ENCODE measurements at places on chromosomes 16 and 17.

DNA sequence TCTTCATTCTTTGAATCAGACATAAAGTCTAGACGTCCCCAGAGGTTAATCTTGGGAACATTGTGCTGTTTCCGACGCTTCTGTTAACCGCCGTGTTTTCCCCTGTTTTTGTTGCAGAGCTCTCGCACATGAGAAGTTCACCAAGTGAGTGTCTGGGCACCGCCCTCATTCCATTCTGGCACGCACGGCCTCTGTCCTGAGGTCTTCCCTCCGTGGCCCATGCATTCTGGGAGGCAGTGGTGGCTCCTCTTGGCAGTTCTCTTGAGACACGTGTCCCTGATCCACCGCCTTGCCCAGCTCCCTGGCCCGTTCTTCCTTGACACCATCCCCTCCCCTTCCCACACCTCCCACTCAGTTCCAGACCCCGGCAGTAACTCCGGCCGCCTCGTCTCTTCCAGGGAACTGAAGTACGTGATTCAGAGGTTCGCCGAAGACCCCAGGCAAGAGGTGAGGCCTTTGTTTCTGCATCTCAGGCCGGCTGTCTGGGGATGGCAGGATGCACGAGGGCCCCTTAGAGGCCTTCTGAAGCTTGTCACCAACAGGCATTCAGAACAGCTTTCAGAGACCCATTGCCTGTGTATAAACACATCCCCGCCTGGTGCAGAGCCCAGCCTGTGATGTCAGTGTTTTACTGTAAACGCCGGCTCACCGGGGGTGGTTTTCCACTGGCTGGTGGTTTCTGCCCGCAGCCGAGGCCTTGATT is 85.9 kb upstream of the PLCG2 start:
- DNase-seq: no peak

DNA sequence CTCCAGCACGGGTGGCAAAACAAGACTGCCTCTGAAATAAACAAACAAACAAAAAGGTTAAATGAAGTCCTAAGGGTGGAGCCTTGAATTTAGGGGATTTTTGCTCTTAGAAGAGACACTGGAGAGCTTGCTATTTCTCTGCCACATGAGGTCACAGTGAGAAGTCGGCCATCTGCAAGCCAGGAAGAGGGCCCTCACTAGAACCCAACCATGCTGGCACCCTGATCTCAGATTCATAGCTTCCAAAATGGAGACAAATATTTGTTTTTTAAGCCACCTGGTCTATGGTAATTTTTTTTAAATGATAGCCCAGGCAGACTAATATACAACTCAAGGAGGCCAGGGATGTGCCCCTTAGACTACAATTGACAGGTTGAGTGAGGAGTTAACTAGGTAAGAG is 255.5 kb downstream of the XYLT1 start:
- no peak for DNase-seq

DNA sequence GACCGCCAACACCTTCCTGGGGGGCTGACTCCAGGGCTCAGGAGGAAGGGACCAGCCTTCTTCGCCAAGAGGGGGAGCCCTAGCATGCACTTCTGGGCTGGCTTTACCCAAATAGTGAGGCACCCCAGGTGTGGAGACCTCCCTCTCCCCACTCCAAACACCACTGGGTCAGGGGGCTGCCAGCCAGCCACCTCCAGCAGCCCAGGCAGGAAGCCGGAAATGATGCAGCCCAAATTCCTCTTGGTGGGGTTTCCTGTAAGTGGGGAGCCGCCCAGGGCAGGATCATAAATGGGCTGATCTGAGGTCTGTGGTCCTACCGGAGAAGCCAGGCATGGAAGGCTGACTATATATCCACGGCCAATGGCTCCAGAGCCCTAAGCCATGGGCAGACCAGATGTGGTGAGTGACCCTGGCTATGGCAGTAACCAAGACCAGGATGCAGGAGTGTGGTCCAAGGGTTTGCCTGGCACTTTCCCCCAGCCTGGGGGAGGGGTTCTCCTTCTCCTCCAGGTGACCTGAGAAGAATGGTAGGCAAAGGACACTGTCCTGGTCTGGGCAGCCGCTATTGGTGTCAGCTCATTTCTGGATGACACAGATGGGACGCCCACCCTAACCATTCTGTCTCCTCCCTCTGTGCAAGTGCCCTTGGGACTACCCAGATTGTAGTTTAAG is 4.2 kb downstream of the GIT1 start:
- no peak for DNase-seq

- DNase-seq: no peak
These were observed 61.4 kb upstream of the TMC5 start for GRCh38 chr16:19356024-19356952.

DNA sequence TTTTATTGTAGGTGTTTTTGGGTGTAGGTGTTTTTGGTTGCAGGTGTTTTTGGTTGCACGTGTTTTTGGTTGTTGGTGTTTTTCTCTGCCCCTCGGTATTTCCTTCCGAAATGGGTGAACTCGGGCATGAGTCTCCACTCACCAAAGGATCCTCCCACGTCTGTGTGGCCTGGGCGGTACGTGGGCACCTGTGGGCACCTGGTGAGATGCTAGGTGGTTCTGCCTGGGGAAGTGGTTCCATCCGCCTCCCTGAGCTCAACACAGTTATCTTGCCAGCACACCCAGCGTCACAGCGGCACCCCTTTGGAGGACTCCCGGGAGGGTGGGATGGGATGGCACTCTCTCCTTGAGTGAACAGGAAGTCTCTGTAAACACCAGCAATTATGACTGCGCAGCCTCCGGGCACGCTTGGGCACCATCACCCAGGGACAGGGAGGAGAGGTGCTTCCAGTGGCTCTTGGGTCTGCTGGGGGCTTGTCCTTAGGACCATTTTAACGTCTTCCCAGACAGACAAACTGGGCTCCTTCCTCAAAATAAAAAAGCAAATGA is 29.8 kb downstream of the COX4I1 start:
- no peak for DNase-seq

DNA sequence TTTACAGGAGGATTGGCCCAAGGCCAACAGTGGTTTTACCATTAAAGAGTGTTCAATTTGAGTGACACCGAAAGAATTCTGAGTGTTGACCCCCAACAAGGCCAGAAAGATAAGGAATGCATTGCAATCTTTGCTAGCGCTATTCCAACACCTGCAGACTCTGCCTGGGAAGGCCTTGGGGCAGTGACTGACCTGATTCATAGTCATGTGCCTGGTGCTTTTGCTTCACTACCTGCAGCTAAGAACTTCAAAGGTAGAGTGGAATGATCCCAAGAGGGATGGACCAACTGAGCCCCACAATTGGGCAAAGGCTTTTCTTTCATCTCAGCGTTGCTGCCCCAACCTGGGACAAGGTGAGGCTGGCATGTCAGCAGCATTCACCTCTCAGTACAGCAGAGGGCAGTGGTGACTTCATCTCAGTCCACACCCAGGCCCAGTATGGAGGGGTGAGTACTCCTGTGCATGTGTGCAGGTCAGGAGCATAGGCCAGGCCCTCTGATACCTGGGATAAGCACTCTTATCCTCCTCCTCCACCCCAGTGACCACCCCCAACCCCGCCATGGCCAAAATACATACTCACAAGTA is 149.6 kb upstream of the GNAO1 start:
- no peak for DNase-seq

DNA sequence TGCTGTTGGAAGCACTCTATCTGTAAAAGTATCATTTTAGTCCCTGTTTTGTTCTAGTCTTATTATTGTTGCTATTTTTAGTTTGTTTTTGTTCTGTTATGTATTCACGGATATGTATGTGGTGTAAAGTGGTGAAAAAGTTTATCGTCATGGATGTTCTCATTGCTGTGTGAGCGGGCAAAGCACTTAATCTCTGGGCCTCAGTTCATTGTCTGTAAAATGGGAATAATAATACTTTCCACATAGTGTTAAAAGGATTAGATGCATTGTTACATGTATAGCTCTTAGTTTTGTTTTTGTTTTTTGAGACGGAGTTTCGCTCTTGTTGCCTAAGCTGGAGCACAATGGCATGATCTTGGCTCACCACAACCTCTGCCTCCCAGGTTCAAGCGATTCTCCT is 19.8 kb downstream of the TAOK1 start:
- DNase-seq: no peak

DNA sequence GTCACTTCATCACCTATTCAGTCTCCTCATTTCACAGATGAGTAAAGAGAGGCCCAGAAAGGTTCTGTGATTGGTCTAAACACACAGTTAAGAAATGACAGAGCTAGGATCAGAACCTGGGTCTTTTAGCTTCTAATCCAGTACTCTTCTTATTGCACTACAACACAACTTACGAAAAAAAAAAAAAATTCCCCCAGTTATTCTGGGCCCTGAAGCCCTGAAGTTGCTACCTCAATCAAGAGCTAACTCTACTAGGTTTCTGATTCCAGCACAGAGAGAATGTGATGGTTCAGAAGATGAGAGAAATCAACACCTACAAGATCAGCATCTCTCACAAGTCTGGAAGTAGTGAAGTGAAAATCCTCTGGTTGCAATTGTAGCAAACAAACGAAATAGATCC is 37.3 kb downstream of the GRB7 start:
- no peak for DNase-seq

Measured in Panc1 (cell line).